ENCODE measurements at places on chromosomes 11 and 22. TPM values are rescaled to one million over a fixed set of nuclear protein-coding genes. Genes with fewer than 3 reads are reported as not detected.

Gene HPX
- 0.47 TPM for total RNA-seq

Gene SYT12
- not detected for total RNA-seq

Gene PLEKHB1
- 33.8 TPM for total RNA-seq

Gene F2
- not detected for total RNA-seq

GRCh38 chr11:68690671-68691401 is 6.5 kb downstream of the GAL start:
- DNase-seq: no peak
- peaks cover 9% of the 10 kb centered on the region for H3K36me3 ChIP-seq
- H3K4me3 ChIP-seq: peak overlapping the region; percentile 59
- H3K27me3 ChIP-seq: peaks cover 30% of the 10 kb centered on the region
- H3K4me1 ChIP-seq: peaks cover 28% of the 10 kb centered on the region

- no peaks in the 10 kb centered on the region for H3K27me3 ChIP-seq
- DNase-seq: no peak
- H3K4me3 ChIP-seq: no peak overlapping the region
- H3K4me1 ChIP-seq: peaks cover 6% of the 10 kb centered on the region
Observed at GRCh38 chr22:41352058-41352457, 29.7 kb upstream of the TEF start.

GRCh38 chr22:45181240-45181639 is 17.5 kb downstream of the NUP50 start:
- H3K4me1 ChIP-seq: peaks cover 14% of the 10 kb centered on the region
- no peak overlapping the region for H3K4me3 ChIP-seq
- peak overlapping the region; percentile 39 for H3K27ac ChIP-seq

GRCh38 chr22:21051145-21051830 is 5.5 kb downstream of the LRRC74B start:
- H3K36me3 ChIP-seq: no peaks in the 10 kb centered on the region
- no peak overlapping the region for H3K4me3 ChIP-seq
- H3K4me1 ChIP-seq: peaks cover 19% of the 10 kb centered on the region
- no peak for DNase-seq

DNA sequence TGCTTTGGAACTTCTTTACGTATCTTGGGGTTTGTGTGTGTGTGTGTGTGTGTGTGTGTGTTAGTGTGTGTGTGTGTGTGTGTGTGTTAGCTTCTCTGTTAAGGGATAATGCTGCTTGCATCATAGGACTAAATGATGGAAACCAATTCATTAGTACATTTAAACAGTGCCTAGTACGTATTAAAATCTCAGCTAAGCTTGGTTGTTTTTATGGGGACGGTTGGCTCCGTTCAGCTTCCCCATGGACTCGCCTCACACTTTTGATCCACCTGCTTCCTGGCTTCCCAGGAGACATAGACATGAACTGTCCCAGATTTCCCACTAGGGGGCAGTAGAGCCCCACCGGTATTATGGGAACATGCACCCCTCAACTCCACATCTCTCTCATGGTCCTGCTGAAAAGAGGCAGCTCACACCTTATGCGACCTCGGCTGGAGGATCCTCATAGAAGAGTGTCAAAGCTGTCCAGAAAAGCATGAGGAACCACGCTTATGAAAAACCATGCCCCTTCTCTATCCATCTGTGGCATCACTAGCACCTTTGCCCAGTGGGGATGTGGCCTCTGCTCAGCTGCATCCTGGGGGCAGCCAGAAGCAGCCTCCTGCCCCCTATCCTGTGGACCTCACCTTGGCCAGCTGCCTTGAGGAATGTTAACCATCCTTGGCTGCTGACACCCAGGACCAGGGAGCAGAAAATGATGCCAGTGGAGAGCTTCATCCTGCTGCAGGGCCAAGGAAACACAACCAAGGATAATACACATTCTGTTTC is 9.7 kb upstream of the SAAL1 start:
- H3K4me3 ChIP-seq: peak overlapping the region; percentile 7
- H3K4me1 ChIP-seq: peaks cover 4% of the 10 kb centered on the region
- peaks cover 56% of the 10 kb centered on the region for H3K27me3 ChIP-seq

DNA sequence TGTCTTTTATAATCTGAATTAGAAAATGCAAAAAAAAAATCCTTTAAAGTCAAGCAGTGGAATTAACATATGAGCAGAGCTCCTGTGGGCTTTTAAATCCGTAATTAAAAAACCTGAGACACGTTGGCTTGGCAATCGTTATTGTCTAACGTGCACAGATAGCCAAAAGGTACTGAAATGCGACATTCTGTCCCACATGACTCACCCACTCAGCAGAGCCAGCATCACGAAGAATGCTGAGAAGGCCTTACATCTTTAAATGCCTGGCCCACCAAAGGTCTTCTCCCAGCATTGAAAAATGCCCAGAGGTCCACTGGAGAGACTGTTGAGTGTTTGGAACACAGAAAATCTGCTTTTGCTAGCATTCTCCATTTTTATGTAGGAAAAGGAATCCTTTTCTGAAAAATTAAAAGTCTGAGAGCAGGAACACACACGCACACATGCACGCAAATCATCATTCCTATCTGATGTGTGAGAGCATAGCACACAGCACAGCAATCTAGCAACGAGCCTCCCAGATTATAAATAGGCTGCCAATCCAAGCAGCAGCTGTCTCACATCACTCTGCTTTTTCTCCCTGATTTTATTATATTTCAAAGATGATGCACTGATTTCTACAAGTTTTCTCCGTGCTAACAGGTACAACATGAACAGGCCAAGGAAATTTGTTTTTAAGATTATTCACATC is 94.5 kb downstream of the PHF21A start:
- no peak overlapping the region for H3K4me3 ChIP-seq
- peaks cover 19% of the 10 kb centered on the region for H3K4me1 ChIP-seq
- H3K36me3 ChIP-seq: no peaks in the 10 kb centered on the region
- no peak overlapping the region for H3K27ac ChIP-seq

DNA sequence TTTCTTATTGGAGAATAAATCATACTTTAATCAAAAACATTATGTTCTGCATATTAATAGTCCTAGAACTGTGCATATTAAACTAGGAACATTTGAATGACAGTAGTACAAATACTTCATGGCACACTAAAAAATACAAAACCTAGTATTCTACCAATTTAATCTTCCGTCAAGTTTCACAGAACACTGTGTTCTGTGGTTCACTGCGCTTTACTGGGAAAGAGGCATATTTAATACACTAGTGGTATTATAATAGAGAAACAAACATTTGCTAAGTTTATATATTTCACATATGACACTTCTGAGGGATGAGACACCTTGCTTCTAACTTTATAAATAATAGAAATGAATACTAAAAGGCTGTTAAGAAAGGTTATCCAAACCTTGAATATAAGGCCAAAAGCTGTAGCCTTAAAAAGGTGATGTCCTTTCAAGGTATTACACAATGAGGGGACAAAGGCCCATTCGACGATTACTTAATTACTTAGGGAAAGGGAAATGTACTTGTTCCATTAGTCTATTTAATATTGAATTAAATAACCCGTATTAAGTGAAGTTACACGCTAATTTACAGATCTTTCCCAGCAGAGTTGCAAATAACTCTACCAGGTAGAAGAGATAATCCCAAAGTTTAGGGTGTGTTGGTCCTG is 48.0 kb downstream of the NARS2 start:
- no peak overlapping the region for H3K4me3 ChIP-seq
- DNase-seq: no peak
- no peak overlapping the region for H3K27ac ChIP-seq
- no peaks in the 10 kb centered on the region for H3K27me3 ChIP-seq
- H3K36me3 ChIP-seq: peaks cover 3% of the 10 kb centered on the region
- H3K4me1 ChIP-seq: peaks cover 1% of the 10 kb centered on the region

GRCh38 chr22:22357024-22357883 is 112.7 kb downstream of the VPREB1 start:
- H3K4me3 ChIP-seq: peak overlapping the region; percentile 47
- peak overlapping the region; percentile 61 for H3K27ac ChIP-seq
- H3K4me1 ChIP-seq: peaks cover 11% of the 10 kb centered on the region
- H3K27me3 ChIP-seq: peaks cover 78% of the 10 kb centered on the region
- H3K36me3 ChIP-seq: peaks cover 4% of the 10 kb centered on the region

DNA sequence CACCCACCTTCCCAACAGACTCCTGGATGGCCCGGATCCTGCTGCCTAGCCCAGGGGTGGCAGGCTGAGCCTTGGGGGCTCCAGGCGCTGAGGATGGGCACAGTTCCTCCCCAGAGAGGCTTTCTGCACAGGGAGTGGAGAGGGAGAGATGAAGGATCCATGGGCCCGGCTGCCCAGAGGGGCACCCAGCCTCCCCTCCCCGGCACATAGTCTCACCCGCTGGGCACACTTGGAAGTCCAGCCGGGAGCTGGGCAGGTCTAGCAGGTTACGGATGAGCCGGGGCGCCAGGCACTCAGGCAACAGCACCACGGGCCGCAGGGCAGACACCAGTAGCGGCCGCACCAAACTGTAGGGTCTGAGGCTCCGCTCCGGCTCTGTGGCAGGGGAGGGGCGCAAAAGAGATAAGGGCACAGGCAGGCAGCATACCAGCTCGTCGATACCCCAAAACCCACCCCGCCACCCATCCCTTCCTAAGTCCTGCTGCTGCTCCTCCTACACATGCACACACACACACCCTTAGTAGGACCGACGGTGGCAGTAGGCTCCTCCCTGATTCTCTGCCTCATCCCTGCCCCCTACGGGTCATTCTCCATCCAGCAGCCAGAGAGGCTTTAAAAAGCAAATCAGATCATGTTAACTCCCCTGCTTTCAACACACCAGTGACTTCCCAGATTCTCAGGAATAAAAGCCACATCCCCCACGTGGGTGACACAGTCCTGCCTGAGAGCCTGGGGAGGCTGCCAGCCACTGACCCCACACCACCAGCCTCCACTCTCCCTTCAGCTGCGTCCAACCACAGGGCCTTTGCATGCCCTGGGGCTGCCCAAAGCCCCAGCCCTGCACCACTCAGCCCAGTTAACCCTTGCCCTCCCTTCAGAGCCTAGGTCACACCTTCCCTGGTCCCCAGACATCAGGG is 6.5 kb upstream of the MFNG start:
- peaks cover 36% of the 10 kb centered on the region for H3K4me1 ChIP-seq
- no peaks in the 10 kb centered on the region for H3K36me3 ChIP-seq
- H3K4me3 ChIP-seq: no peak overlapping the region
- peak overlapping the region; percentile 61 for H3K27ac ChIP-seq

DNA sequence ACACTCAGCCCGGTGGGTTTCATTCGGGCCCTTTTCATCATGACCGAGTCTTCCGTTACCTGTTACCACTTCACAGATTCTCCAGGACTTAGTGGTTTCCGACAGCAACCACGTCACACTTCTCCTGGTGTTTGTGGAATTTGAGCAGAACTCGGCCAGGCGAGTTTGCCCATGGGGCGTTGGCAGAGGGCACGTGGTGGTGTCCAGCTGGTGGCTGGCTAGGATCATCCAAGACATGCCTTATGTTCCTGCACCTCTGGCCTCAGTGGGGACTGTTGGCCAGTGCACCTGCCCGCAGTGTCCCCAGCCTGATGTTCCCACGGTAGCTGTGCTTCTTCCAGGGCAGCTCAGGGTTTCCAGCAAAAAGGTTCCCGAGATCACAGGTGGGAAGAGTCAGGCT is 87.3 kb downstream of the ARHGAP8 start:
- H3K4me3 ChIP-seq: no peak overlapping the region
- no peak overlapping the region for H3K27ac ChIP-seq
- H3K36me3 ChIP-seq: no peaks in the 10 kb centered on the region
- peaks cover 12% of the 10 kb centered on the region for H3K27me3 ChIP-seq
- no peak for DNase-seq
